Lung (tissue), 17 donors: ENCODE measurements at places on chromosomes 5 and 9. TPM values are rescaled to one million over a fixed set of nuclear protein-coding genes. Genes with fewer than 3 reads are reported as not detected.

DNA sequence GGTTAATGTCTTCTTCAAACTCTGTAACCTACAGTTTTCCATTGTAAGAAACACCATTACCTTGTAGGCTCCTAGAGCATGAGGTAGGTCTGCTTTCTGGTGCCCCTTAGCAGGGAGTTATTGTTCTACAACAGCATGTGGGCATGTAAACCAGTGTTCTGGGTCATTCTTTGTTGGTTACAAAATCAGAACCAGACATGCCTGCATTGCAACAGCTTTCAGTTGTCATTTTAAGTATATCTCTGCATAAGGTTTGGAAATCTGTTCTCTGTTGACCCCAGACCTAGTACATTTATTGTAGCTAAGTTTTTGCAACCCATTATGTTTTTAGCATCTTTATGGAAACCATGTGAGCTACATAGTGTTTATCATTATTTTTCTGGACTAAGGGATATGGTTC, 10.9 kb downstream of the RGMB start:
- peaks cover 24% of the 10 kb centered on the region for H3K4me1 ChIP-seq
- H3K27ac ChIP-seq, result no peak overlapping the region
- H3K27me3 ChIP-seq, result no peaks in the 10 kb centered on the region
- H3K36me3 ChIP-seq, result peaks cover 5% of the 10 kb centered on the region
- no peak for DNase-seq

DNA sequence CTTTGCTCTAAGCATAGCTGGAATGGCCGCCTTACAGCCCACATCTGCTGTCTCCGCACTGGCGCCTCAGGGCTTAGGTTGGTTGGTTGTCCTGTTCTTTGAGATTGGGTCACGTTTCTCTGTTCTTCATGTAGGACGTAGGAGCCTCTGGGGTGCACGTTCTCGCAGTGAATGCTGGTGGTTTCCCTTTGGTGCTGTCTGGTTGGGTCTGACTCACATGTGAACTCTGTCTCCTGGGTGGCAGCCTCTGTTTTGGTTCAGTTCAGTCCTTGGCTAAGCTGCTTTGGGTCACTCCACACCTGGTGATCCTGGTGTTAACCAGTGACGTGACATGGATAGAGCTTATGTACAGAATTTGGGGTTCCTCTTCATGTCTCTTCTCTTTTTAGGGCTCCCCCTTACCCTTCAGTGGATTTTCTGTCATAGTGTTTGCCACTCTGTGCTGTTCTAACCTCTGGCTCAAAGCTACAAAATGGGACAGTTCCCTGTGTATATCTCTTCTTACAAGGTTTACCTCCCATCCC, 12.6 kb upstream of the LPCAT1 start:
- H3K4me3 ChIP-seq, result no peak overlapping the region
- H3K27ac ChIP-seq, result no peak overlapping the region
- DNase-seq, result no peak
- H3K27me3 ChIP-seq, result no peaks in the 10 kb centered on the region
- no peaks in the 10 kb centered on the region for H3K4me1 ChIP-seq
- H3K36me3 ChIP-seq, result no peaks in the 10 kb centered on the region

Gene SEMA5A
- 3.1 TPM for polyA plus RNA-seq

Gene SLC6A19
- polyA plus RNA-seq, result not detected

Gene MSANTD3
- 17.5 TPM for polyA plus RNA-seq

Gene CCDC152
- 1.8 TPM for polyA plus RNA-seq
